Activated B cell treated with CpG ODN at 0.5 μM for 24 hours (primary cell): ENCODE measurements at places on chromosomes 2 and 18. TPM values are rescaled to one million over a fixed set of nuclear protein-coding genes. Genes with fewer than 3 reads are reported as not detected.

Gene KDM3A
- 46.0 and 47.6 TPM in 2 replicates for total RNA-seq

Gene CRYBA2
- not detected in 2 replicates for total RNA-seq

GRCh38 chr2:177772529-177772928, 300.0 kb downstream of the PDE11A start:
- DNase-seq = no peak

DNA sequence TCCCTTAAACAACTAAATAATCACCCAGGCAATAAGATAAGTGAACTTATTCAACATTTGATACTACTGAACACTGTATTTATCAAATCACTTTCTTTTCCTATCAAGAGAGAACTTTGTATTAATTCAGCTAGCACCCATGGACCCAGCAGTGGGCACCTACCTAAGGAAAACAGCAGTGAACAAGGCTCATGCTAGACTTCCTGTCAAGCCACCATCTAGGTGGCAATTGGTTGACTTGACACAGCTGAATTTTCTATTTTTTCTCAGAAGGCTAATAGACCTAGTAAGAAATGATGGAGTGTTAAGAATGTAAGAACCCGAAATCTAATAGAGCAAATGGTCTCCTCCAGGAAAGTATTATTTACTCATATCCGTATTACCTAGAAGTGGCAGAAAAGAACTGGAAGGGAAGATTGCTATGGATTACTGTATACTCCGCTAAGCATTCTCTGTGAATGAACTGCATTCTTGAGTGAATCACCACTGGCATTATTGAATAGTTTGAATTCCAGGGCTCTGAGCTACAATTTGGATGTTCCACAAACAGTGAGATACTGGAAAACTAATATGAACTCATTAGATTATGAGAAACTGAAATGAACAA, 988.2 kb upstream of the CDH2 start:
- no peak for DNase-seq

GRCh38 chr2:145751155-145751554, 1231.2 kb upstream of the ZEB2 start:
- DNase-seq = no peak

GRCh38 chr2:181818840-181819239, 72.7 kb upstream of the ITPRID2 start:
- no peak for DNase-seq
